ENCODE measurements at places on chromosomes 7 and 10. TPM values are rescaled to one million over a fixed set of nuclear protein-coding genes. Genes with fewer than 3 reads are reported as not detected.

DNA sequence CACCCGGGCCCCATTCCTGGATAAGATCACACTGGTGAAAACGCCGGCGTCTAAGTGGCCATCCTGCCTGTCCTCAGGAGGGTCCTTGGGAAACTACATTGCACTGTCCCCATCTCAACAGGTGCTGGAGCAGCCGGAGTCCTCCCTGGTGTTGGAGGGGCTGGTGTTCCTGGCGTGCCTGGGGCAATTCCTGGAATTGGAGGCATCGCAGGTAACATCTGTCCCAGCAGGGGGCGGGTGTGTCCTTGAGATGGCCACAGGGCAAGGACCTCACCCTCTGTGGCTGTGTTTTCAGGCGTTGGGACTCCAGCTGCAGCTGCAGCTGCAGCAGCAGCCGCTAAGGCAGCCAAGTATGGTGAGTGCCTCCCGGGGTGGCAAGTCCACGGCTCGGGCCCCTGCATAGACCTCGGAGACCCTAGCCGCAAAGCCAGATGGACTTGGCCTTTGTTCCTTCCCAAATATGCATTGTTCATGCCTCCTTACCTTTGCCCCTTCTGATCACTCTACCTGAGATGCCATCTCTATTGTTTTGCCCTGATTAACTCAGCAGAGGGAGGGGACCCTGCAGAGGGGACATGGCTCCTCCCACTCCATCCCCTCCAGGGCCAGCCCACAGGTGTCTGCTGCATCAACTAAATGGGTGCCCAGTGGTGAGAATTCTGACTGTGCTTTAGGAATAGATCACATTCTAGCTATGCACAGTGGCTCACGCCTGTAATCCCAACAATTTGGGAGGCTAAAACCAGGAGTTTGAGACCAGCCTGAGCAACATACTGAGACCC is 23.8 kb downstream of the ELN start:
- no peak for ATAC-seq

Gene HKDC1
- total RNA-seq: 0.27 TPM

Gene GPR15LG
- 1.2 TPM for total RNA-seq

Gene DRGX
- total RNA-seq: not detected

GRCh38 chr10:129105266-129105665 is 361.8 kb upstream of the MGMT start:
- ATAC-seq: no peak

Gene POLR2J
- 24.1 TPM for total RNA-seq

Gene BCAP29
- total RNA-seq: 127 TPM

- ATAC-seq: no peak
Observed at GRCh38 chr10:12633776-12634620, 284.7 kb downstream of the CAMK1D start.

GRCh38 chr10:102420714-102421506 is at the start of gene FBXL15:
Gene FBXL15, plus strand, starts transcription at chr10:102420836. Its CDS starts 294 bp downstream, at chr10:102421130.
- ATAC-seq: peak; percentile 94

GRCh38 chr10:77458986-77459590 is 178.5 kb downstream of the KCNMA1 start:
- ATAC-seq: no peak

DNA sequence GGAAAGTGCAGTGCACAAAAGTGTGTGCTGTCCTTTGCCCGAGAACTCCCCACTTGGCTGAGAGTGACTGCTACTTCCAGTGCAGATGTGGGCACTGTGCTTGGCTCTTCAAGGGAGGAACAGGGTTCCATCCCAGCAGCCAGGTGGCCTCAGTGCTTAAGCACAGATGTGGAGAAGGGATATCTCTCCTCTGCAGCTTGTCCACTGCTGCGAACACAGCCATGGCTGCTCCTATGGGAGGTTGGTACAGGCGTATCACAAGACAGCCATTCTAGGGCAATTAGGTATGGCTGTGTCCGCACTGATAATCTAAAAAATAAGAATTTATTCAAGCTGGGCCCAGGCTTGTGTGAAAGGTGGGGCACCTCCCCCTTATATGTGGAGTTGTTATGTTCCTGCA is 66.6 kb downstream of the GLCCI1 start:
- no peak for ATAC-seq

Gene PRPS1L1
- not detected for total RNA-seq

GRCh38 chr7:50431316-50431715 is 18.8 kb downstream of the FIGNL1 start:
- no peak for ATAC-seq

Gene HOXA13
- not detected for total RNA-seq

Gene EIF3A
- total RNA-seq: 124 TPM

Gene GIMAP4
- total RNA-seq: 27.7 TPM

Gene PGAM2
- 3.9 TPM for total RNA-seq

DNA sequence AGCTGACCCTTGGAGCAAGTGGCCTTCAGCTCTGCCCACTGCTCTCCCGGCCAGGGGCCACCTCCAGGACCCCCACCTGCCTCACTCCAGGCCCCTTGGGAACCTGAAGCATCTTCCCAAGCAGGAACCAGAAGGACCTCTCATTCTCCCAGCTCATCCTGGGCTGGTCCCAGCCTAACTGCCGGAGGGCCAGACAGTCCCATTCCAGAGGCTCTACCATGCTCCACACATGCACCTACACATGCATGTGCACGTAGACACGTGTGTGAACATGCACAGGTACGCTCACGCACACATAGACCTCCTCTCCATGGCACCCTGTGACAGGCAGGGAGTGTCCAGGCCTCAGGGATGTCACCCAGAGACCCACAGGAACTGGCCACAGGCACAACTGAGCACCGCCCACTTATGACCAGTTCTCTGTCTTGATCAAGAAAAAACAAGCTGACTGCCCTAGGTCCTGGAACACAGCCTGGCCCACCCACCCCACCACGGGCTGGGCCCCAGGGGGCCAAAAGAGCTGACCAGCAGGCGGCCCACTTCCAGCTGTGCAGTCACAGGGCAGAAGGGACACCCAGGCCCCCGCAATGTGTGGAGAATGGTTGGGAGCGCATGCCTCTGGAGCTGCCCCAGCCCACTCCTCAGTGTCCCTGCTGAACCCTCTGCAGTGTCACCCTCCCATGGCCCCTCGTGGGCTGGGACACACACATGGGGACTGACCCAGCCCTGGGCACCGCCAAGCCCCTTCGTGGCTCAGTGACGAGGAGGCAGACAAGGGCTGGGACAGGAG is 43.4 kb downstream of the CAMK2B start:
- ATAC-seq: no peak

DNA sequence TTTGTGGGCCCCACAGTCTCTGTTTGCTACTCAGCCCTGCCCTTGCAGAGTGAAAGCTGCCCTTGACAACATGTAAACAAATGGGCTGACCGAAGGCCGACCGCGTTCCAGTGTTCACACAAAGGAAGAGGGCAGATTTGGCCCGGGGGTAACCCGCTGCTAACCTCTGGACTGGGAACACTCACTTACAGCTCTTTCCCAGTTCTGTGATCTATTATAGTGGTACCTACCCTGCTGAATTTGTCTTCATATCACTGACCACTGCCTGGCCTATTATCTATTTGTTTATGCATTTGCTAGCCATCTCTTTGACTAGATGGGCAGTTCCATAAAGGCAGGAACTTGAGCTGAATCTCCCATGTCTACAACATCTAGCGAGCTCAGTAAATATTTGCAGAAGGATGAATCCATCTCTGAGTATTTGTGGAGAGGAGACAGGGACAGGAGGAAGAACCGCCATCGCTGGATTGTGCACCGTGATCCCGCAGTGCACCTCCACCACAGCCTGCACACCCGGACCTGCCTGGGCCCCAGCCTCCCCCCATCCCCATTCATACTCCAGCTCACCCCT is 15.2 kb downstream of the SLC29A3 start:
- no peak for ATAC-seq

- ATAC-seq: peak; percentile 62
Observed at GRCh38 chr10:122703483-122704448, 4.1 kb upstream of the C10orf120 start.

Gene OR2A7
- 1.5 TPM for total RNA-seq

- ATAC-seq: no peak
Observed at GRCh38 chr10:71343392-71343773, 24.3 kb downstream of the SLC29A3 start.

GRCh38 chr10:6401558-6402348 is 178.3 kb downstream of the PRKCQ start:
- ATAC-seq: peak; percentile 93

GRCh38 chr7:115300231-115300870 is 378.5 kb downstream of the MDFIC start:
- no peak for ATAC-seq

DNA sequence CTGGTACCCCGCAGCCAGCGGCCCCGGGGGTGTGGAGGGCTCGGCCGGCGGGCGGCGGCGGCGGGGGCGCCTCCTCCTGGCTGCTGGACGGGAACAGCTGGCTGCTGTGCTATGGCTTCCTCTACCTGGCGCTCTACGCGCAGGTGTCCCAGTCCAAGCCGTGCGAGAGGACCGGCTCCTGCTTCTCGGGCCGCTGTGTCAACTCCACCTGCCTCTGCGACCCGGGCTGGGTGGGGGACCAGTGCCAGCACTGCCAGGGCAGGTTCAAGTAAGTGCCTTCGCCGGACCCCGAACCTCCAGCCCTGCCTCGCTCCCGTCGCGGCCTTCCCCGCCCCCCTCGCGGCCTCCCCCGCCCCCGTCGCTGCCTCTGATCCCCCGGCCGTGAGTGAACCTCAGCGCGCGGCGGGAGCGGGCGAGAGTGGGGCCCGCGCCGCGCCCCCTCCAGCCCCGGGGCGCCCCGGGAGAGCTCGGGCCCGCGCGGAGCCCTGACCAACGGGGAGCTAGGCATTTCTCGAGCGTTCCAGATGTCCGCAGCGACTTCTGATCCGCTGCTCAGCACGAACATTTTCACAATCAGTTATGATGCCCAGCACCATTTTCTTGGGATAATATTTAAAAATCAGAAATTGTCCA is 727 bp downstream of the ATRNL1 start:
- peak; percentile 12 for ATAC-seq

Gene OR2A42
- not detected for total RNA-seq

Gene HTR5A
- total RNA-seq: not detected

GRCh38 chr10:125343118-125343925 is 183.0 kb upstream of the CTBP2 start:
- no peak for ATAC-seq

DNA sequence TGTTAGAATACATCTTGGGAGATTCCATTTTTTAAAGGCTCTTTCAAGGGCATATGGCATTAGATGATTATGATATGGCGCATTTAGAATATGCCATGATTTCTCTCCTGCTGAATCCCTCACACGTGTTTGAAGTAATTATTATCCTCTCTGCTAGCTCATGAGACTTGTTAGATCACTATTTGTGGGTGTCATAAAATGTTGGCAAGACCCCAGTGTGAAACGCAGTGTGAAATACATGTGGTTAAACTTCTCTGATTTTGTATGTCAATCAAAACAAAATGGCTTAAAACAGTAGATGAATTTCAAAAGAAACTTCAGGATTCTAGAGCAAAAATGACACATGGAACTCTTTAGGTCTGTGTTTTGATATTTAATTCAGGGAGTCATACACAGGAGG is 560.8 kb downstream of the AUTS2 start:
- no peak for ATAC-seq

- ATAC-seq: no peak
Observed at GRCh38 chr10:52066383-52066782, 247.7 kb upstream of the DKK1 start.

Measured in gastroesophageal sphincter (tissue), 4 donors.